ENCODE measurements at places on chromosomes 4 and X.

DNA sequence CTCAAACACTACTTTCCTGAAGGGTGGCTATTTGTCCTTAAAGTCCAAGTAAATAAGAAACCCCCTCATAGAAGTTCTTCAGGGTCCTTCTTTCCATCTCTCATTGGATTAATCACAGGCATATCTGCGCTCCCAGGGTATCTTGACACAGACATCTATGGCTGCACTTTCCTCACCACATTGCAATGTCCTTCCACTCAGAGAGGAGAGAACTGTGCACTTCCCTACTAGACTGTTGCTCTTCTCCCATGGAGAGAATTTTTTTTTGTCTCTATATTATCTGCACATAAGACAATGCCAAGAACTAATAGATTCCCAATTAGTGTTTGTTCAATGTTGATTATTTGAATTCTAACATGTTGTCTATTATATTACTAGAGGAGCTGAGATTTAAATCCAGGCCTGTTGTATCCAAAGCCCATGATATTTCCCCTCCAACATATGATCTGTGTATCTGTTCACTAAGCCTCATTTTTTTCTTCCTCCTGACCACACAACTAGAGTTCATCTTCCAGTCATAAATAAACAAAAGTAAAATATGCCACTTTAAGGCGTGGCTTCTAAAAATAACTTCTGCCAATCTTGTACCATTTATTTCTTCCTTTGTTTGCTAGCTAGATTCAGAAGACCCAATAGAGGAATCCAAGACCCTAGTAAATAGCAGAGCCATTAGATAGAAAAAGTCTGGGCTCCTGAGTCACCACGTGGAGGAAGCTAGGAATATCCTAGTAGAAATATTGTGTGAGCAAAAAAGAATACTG lies 61.5 kb upstream of the FAM241A start:
- DNase-seq = no peak

GRCh38 chr4:110347805-110348204 lies 128.2 kb upstream of the ENPEP start:
- DNase-seq = no peak

- no peak for DNase-seq
Observed at GRCh38 chrX:70422851-70423341, at the start of gene GDPD2. GDPD2 (plus strand) TSS chrX:70423314; CDS start chrX:70424985, 1,671 bp downstream.

GRCh38 chr4:76205476-76205875 lies 8.1 kb downstream of the SCARB2 start:
- no peak for DNase-seq

DNA sequence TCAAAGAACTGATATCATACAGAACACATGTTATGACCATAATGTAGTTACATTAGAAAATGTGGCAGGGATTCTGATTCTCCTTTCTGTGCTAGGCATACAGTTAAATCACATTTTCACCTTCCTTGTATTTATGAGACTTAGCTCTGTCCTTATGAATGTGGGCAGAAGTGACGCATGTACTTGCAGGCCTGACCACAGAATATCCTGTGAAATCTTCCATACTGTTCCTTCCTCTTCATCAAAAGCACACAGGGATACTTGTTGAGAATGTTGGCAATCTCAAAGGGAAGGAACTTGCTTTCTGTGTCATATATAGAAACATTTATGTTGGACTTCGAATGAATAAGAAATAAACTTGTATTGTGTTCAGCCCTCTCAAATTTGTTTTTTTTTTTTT lies 17.2 kb upstream of the MYOZ2 start:
- DNase-seq = no peak

DNA sequence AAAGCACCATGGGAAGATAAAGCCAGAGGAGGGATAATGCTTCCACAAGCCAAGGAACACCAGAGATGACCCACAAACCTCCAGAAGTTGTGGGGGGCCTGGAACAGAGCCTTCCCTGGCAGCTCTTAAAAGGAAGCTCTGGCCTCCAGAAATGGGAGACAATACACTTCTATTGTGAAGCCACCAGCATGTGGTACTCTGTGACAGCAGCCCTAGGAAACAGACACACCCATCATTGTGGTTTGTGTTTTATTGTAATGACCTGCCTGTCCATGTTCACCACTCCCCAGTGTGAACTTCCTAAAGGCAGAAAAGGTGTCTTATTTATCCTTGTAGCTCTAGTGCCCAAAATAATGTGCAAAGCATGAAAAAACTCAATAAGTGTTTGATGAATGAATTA lies 264.1 kb upstream of the GATB start:
- no peak for DNase-seq

DNA sequence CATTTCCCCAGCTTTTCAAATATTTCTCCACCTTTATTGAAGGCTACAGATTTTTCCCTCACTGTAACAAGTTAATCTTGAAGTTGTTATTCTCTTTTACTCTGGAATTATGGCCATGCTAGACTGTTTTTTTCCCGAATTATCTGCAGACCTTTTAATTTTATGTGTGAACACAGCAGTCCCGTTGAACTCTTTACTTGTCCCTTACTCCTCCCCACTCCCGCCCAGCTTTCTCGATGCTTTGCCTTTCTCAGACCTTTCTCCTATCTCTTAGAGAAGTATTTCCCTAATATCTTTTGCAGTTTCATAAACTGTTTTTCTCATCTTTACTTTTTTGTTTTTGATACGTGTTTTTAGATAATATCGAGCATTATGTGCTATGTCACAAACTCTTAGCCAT lies 776 bp downstream of the CEP44 start:
- DNase-seq = no peak

- no peak for DNase-seq
Observed at GRCh38 chr4:182286035-182286434, 42.8 kb downstream of the TENM3 start.

DNA sequence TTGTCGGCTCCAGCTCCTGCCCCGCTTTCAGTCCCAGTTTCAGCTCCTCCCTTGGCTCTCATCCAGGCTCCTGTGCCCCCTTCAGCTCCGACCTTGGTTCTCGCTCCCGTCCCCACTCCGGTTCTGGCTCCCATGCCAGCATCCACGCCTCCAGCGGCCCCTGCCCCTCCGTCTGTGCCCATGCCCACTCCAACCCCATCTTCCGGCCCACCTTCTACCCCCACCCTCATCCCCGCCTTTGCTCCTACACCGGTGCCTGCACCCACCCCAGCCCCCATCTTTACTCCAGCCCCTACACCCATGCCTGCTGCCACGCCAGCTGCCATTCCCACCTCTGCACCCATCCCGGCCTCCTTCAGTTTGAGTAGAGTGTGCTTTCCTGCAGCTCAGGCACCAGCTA lies 31.2 kb downstream of the BCORL1 start:
- no peak for DNase-seq

DNA sequence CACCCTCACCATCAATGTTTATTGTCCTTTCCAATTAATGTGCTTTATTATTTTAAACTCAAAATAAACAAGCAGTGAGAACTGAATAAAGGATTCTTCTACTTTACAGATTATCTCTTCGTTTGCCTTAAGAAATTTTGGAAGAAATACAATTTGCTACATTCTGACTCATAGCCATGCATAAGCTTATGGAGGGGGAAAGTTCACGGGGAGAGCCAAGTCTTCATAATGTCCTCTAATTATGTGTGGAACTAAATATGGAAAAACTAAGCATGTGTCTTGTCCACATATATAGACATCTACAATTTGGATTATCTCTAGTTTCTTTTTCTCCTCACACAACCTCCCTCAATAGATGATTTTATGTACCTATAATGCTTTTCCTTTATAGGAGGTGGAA lies 17.5 kb downstream of the CXCL13 start:
- no peak for DNase-seq

GRCh38 chrX:20237864-20238263 lies 28.8 kb downstream of the RPS6KA3 start:
- no peak for DNase-seq

DNA sequence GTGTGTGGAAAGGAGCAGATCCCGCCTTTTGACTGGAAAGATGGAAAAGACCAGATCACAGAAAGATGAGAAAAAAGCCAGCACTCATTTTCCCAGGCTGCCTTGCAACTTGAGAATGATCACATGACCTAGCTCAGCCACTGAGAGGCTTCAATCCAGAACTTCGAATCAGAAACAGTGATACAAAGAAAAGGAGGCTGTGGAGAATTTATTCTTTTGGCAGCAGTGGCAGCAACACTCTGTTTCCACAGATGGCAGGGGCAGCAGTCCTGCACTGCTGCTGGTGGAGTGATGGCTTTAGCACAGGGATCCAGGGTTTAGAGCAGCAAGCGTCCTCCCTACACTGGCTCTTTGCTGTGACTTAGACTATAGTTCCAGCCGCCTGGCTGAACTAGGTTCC lies 77.8 kb upstream of the SH3RF1 start:
- DNase-seq = no peak

DNA sequence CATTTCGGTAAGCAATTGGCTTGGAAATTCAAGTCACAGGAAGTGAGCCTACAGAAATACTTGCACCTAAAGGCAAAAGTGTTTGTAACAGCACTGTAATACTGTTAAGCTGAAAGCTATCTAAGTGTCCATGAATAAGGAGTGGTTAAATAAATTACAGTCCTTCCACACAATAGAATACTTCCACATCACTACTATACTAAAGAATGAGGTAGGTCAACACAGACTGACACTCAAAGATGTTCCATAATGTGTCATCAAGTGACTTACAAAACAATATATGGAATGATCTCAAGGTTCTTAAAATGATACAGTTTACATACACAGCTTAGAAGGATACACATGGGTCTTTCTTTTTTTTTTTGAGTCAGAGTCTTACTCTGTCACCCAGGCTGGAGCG lies 27.0 kb downstream of the SLC10A6 start:
- DNase-seq = no peak

DNA sequence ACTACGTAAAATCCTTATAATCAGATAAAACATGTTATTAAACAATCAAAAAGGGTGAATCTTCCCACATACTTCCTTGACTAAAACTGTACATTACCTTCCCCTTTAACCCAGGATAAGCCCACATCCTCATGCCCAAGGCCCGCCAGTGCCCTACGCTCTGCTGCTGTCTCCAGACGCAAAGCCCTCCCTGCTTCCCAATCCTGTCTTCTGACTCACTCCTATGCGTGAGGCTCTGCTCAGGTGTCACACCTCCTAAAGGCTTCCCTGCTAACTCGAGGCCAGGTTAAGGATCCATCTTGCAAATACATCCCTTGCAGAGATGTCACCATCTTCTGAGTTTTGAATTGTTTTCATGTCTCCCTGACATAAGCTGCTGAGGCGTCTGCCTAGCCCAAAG lies 61.6 kb downstream of the STX18 start:
- DNase-seq = no peak

- no peak for DNase-seq
Observed at GRCh38 chr4:24800325-24800895, 5.0 kb downstream of the SOD3 start.

DNA sequence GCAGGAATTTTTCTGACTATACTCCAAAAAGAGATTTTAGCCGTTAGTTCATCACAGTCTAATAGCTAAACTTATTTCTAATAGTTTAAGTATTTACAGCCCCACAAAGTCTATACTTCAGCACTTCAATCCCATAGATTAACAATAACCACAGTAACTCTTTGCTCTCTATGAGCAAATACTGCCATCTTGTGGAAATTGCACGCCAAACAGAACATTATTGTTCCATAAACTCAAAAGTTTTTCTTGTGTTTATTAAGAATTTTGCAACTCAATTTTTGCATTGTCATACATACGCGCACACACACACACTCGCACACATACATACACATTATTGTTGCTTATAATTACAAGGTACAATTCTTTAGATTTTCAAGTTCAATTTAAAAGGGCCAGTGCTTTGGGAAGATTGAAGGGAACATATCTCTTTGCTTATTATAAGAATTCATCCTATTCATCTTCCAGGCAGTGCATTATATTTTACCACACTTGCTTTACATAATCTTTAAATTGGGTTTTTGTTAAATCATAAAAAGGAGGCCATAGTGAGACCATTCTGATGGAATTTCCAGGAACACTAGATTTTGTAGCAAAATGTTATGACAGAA lies 63.8 kb upstream of the ATOH1 start:
- no peak for DNase-seq

GRCh38 chr4:69524706-69525105 lies 29.0 kb upstream of the UGT2B4 start:
- no peak for DNase-seq

DNA sequence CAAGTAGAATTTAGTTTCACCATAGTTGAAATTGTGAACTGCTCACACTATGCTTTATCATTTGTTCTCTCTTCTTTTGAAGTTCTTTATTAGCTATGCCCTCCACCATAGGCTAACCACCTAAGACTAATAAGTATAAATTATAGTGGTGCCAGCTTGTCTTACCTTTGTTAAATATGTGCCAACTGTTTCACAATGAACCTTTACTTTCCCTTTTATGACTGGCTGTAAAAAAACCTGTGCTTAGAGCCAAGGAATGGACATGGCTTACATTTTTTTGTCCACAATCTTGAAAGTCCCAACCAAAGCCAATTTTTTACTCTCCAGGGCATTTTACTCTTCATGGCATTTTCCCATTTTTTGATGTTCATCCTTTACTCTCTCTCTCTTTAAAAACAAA lies 123.5 kb upstream of the LEF1 start:
- DNase-seq = no peak

GRCh38 chr4:113290666-113291065 lies 241.2 kb downstream of the ANK2 start:
- no peak for DNase-seq

GRCh38 chr4:2266181-2266580 lies 4.3 kb upstream of the MXD4 start:
- DNase-seq = no peak

DNA sequence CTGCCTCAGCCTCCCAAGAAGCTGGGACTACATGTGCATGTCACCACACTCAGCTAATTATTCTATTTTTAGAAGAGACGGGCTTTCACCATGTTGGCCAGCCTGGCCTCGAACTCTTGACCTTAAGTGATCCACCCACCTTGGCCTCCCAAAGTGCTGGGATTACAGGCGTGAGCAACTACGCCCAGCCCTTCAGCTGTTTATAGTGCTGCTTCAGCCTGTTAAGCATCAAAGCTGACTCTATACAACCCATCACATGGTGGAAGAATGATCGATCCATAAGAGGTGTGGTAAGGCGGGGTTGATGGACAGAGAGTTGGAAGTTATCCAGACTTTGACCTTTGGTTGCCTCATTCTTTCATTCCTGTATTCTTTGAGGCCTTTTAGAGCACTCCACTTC lies 56.2 kb upstream of the RAPGEF2 start:
- DNase-seq = no peak

DNA sequence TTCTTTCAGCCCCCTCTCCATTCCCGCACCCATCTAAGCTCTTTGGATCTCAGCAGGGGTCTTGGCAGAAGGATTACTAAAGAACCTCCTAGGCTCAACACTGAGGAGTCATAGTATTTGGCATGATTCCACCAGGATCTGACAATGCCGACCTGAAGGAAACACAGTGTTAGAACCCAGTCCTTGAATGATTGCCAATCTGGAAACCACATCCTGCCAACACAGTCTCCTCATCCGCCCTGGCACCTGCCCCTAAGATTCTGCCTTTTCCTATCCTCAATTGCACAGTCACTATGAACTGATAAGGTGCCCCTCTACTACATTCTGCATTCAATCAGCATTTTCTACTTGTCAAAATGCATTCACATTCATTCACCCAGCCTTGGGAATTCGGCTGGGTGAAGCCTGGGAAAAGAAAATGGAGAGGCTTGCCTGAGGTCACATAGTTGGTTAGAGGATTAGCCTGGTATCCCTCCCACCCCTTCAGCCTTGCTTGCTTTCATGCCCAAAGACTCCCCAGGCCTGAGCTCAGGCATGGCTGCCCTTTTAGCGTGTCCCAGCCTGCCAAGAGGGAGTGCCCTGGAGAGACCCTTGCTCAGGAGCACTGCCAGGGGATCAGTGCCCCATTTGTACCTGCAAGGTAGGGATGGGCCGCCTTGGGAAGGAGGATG lies 2.2 kb upstream of the CLDN2 start:
- no peak for DNase-seq

- DNase-seq = no peak
Observed at GRCh38 chr4:111399623-111400022, 745.6 kb upstream of the FAM241A start.
